ENCODE measurements at places on chromosomes 7 and 10. TPM values are rescaled to one million over a fixed set of nuclear protein-coding genes. Genes with fewer than 3 reads are reported as not detected.

DNA sequence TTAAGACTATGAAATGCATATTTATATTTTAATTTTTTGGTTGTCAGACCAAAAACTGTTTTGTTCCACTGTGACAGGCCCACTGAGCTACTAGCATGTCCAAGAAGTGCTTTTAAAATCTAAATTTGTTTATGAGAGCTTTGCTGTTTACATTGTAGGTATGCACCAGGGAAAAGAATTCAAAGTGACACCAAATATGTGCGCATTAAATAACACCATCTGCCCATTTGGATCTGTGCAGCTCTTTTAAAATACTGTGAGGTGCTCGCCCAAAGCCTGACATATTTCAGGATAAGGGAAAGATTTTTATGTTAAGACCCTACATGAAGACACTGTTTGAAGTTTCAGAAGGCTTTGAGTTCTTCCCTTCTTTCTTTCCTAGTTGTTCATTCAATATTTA, 162.9 kb downstream of the ST7 start:
- DNase-seq = no peak

GRCh38 chr10:132158122-132158741, 28.5 kb upstream of the DPYSL4 start:
- DNase-seq = peak; percentile 88

DNA sequence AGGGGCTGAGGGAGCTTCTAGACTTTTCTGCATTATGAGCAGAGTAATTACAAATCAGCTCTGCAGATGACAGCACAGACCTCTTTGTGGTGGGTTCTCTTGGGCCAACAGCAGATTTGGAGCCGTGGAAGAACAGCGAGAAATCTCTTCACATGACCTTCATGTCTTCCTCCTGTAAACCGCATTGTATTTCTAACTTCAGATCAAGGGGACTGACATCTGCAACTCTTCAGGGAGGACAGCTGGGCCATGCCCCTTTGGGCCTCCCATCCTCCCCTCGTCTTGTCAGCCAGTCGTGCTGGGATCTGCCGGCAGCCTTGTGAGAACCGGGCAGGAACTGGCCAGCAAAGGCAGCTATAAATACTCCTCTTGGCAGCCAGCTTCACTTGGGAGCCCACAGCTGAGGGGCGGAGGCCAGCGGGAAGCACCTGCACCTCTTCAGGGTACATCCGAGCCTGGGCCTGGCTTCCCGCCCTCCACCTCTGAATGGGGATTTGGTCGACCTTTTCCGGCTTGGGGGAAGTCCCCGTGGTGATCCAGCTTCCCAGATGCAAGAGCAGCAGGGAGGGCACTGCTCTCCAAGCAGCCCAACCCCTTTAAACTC, 54.7 kb downstream of the STEAP1B start:
- DNase-seq = peak; percentile 60

GRCh38 chr7:49624611-49625010, 148.8 kb upstream of the VWC2 start:
- DNase-seq = no peak

OPALIN gene
- total RNA-seq = not detected

- no peak for DNase-seq
These were observed 337.1 kb downstream of the SUGCT start for GRCh38 chr7:40471891-40472290.

GRCh38 chr10:75971402-75972211, 540.2 kb downstream of the LRMDA start:
- no peak for DNase-seq

DNA sequence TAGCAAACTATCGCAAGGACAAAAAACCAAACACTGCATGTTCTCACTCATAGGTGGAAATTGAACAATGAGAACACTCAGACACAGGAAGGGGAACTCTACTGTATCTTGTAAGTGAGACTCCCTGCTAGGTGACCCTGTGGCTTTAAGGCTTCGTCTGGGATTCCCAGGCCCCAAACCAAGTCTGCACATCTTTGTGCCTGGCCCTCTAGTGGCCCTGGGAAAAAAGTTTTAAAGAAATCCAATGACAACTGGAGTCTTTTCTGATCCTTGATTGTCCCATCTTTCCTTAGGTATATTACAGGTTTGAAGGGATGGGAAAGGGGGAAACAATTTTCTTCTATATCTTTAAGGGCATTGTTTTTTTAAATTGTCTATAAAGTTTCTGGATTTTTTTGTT, 10.6 kb upstream of the LIPM start:
- DNase-seq = peak; percentile 11

DNA sequence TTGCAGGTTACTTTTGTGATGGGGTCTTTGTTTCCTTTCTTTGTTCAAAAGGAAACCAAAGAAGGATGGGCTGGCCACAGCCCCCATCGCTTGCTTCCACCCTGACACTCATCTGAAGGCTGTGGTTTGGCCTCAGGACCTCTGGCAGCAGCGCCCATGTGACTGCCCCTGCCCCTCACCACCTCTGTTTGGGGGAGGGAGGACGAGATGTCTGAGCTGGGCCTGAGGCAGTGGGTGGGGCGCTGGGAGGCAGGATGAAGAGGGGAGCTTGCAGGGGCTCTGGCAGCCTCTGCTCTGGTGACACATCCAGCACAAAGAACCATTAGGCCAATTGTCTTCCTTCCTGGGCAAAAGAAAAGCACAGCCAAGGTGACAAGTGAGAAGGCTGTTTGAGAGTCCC, 15.9 kb upstream of the CHST15 start:
- no peak for DNase-seq

RPEL1 gene
- total RNA-seq = not detected

DNA sequence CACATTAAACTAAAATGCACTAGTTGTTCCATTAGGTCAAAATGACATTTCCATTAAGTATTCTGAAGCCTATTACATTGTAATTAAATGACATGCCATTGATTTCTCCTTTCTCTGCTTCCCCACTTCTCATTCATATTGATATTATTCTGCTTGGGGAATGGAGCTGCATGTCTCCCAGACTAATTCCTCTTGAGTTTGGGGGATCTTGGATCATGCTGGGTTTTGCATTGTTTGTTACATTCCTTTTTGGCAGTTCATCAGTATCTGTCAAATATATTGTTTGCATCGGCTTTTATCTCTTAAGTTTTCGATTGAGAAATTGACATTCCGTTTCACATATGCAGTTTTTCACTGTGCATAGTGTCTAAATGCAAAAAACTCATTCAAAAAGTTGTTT, 65.1 kb upstream of the CYP26C1 start:
- peak; percentile 4 for DNase-seq

PDCD4 gene
- total RNA-seq = 17.4 TPM

- DNase-seq = no peak
These were observed 9.7 kb downstream of the ABLIM1 start for GRCh38 chr10:114648368-114648767.

DNA sequence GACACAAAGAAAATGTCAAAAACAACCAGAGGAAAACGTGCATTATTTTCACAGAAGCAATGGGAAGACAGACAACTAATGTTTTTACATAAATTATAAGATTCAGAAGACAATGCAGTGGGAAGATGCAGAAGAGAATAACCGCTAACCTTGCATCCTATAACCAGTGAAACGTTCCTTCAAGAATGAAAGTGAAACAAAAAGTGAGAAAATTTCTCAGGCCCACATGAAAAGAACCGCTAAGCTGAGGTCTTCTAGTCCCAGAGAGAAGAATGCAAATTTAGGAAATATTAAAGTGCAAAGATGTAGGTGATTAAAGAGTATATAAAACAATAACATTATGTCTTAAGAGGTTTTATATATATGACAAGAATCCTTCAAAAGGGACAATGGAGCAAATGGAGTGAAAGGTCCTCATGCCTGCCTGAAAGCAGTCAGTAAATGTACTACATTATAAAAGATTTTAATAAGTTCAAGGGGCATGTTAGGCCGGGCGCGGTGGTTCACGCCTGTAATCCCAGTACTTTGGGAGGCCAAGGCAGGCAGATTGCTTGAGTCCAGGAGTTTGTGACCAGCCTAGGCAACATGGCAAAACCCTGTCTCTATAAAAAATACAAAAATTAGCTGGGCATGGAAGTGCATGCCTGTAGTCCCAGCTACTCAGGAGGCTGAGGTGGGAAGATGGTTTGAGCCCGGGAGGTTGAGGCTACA, 43.1 kb upstream of the DDC start:
- no peak for DNase-seq

- DNase-seq = no peak
These were observed 74.7 kb downstream of the FRMPD2 start for GRCh38 chr10:48199580-48200377.

DNA sequence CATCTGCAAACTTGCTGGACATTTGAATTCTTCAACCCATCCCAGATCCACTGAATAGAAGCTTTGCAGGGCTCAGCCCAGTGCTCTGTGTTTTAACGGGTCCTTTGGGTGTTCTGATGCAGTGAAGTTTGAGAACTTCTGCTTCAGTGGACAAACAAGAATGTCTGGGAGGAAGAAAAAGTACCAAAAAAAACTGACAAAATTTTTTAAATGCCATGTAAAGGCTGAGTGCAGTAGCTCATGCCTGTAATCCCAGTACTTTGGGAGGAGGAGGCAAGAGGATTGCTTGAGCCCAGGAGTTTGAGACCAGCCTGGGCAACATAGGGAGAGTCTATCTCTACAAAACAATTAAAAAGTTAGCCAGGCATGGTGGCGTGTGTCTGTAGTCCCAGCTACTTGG, 51.8 kb upstream of the FRMD4A start:
- DNase-seq = no peak

DNA sequence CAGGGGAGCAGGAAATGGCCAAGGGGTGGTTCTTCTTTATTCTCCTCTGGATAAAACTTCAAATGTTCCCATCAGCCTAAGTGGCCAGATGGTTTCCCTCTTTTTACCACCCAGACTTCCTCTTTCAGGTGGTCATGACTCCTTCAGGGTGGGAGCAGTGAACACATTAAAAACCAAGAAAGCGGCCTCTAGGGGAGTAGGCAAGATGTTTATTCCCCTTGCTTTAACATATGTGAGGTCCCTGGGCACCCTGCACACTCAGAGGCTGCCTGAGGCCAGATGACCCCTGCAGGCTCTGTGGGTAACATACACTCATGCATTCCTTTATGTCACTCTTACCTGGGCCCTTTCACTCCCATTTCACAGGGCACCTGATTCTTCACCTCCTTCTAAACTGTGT, 357.4 kb downstream of the ABCA13 start:
- peak; percentile 2 for DNase-seq

ITPRIP gene
- total RNA-seq = 6.7 TPM

CFAP58 gene
- total RNA-seq = 2.0 TPM

DNA sequence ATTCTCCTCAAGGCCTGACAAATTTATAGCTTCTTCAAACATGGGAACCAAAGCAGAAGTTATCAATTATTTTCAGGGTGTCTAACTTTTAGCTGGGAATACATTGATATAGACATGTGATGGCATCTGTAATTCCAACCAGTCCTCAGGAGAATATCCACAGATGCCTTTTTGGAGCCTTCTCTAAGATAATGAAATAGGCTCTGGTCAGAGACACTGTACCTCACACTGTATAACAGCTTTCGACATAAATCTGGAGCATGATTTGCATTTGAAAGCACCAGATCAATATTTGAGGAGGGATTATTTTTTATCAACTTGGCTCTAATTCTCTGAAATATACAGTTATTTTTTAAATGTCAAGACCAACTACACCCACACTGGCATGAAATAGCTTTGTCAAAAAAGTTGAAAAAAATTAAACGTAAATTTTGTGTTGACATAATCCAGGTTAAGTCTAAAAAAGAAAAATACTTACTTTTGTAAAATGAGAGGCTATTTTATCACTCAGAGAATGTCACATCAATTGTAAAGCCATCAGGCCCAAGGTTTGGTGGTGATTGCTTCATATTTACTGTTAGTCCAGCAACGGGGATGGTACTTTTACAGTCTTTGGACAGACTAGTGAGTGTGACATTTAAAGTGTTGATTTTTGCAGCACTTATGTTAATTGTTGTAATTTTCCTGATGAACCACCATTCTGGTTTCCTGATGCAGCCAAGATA, 177.0 kb upstream of the SP8 start:
- DNase-seq = no peak

DNA sequence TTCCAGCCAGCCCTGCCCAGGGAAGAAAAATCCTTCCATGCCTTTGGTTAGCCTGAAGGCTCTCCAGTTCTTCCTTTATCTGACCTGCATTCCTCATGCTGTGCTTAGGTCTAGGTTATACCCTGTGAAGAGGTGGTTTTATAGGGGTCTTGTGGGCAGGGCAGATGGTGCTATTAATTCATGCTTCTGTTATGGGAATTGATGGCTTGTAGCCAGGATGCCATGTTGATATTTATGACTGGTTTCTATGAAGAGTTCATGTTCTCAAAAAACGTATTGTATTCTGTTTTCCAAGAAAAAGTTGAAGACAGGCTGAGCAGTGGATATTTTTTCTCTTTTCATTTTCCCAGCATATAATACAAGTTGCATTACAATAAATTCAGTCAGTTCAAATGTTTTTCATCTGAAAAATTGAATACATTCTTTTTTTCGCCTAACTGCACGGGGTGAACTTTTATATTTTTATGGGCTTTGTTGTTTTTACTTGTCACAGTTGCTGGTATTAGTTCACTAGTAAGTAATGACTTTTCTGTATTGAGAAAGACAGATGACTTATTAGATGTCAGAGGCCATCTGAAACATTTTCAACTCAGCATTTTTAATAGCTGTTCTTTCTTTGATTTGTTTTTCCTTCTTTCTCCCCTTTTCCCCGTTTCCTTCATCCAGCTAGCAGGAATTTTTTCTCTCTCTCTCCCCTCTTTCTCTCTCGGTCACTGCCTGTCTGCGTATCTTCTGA, 322.8 kb downstream of the LRMDA start:
- DNase-seq = no peak

ABCF2 gene
- total RNA-seq = 47.3 TPM

DNA sequence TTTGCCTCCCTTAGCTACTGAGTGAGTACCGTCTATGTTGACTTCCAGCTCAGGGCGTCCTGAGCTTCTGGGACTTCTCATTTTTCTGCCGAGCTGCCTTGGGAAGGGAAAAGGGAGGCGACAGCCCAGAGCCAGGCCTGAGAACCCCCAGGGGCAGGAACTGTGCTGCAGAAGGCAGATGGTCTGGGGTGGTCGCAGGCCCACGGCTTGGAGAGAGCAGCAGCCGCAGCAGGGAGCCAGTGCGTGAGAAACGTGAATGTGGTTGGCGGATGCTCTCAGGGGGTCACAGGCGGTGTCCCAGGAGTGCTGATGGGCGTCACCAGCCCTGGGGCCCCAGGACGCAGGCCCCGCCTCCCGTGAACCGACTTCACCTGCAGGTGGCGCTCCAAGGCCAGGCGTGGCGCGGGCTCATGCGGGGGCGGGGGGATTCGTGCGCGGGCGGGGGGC, 9.2 kb upstream of the PWWP2B start:
- DNase-seq = peak; percentile 99

DGKB gene
- 0.52 TPM for total RNA-seq

CALD1 gene
- total RNA-seq = 95.0 TPM

DNA sequence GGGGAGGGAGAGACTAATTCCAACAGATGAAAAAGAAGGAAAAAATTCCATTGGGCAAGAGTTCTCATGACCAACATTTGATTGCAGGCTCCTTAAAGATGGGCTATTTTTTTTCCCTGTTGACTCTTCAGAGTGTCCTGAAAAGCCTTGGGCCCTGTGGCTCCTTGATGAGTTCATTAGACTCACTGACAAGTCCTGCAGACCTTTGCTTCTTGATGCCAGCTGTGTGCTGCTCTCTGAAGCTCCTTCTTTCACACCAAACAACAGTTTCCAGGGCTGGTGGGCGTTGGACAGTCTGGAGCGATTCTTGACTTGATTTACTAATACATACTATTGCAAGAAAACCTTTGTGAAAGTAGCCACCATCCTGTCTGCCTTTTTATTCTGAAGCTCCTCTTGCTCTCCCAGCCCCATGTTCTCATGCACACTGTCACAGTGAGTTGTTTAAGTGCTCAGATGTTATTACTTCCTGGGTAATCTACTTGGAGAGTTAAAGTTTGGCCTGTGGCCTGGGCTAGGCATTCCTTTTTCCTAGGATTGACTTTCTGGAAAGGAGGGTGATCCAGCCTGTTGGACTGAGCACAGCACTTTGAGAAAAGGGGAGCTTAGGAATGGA, 250.3 kb downstream of the PTEN start:
- no peak for DNase-seq

ZCWPW1 gene
- 1.6 TPM for total RNA-seq
